ENCODE measurements at places on chromosomes 2 and 18.
A peak's percentile ranks its signal among the peaks of the same experiment; 100 is the strongest.

DNA sequence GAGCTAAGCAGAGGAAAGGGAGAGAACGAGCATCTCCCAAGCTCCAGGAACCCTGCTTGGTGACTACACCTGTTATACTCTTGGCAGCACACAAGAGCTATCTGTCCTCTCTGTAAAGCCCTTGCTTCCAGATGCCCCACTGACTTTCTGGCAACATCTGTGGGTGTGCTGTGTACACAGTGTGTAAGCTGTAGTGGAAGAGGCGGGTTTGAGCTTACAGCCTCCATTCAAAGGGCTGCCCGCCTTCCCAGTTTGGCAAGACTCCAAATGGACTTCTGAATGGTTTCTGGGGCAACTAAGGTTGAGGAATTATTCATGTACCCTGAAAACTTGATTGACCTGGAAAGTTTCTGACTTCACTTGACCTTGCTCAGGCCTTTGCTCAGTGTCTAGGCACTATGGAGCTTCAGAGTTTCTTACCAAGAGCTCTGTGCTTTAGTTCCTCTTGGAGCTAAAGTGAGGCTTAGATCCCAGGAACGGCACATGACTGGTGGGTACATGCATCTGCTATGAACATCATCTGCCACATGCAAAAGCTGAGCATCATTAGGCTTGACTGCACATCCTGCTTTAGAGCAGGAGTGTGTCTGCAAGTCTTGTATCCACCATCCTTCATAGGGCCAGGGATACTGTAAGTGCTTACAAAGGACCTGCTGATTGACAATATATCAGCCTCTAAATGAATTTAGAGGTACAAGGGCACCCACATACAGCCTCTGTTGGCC is 290.9 kb upstream of the SIX2 start:
- DNase-seq: no peak

- no peak for DNase-seq
Observed at GRCh38 chr2:58539973-58540372, 298.8 kb upstream of the FANCL start.

- no peak for DNase-seq
Observed at GRCh38 chr18:35051641-35052377, 10.6 kb downstream of the MAPRE2 start.

DNA sequence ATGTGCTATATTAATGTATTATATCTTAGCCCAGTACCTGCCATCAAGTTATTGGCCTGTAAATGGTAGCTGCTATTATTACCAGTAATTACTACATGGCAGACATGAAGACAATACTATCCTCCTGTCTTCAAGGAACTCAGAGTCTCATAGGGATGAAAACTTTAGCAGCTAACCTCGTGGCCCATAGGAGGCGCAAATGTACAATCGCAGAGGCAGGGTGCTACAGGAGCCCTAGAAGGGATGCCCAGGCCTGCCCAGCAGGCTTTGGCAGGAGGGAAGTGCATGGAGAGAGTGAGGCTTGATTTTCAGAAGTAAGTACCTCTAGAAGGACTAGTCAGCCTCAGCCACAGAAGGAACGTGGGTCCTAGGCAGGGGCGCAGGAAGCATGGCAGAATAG is 44.7 kb upstream of the KIDINS220 start:
- DNase-seq: peak; percentile 11

- DNase-seq: peak; percentile 36
Observed at GRCh38 chr2:18455236-18455862, 105.1 kb downstream of the RDH14 start.

GRCh38 chr2:57181315-57182038 is 865.1 kb upstream of the VRK2 start:
- no peak for DNase-seq

DNA sequence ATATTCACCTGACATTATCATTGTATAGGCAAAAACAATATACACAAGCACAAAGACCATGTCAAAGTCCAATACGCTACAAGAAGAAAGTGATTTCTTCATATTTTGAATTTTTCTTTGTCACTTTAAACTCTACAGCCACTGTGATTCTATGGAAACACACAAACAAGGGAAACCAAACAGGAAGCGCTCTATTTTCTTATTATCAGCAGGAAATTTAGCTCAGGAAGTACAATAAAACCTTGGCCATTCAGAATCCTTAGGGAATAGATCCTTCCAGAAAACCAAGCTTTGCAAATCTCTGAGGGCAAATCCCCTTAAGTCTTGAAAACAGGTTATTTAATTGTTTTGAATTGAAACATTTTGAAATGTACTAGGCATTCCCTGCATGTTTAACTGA is 336.2 kb downstream of the EPHA4 start:
- no peak for DNase-seq
